Endothelial cell of umbilical vein (primary cell): ENCODE measurements at places on chromosomes 5 and 9. TPM values are rescaled to one million over a fixed set of nuclear protein-coding genes. Genes with fewer than 3 reads are reported as not detected.
A peak's percentile ranks its signal among the peaks of the same experiment; 100 is the strongest.

- no peak overlapping the region for H3K27ac ChIP-seq
- no peaks in the 10 kb centered on the region for H3K27me3 ChIP-seq
- H3K36me3 ChIP-seq, result no peaks in the 10 kb centered on the region
- H3K4me3 ChIP-seq, result no peak overlapping the region
Observed at GRCh38 chr5:111963555-111963954, 206.6 kb upstream of the NREP start.

GRCh38 chr9:137136261-137136880, 2.6 kb upstream of the GRIN1 start:
- no peaks in the 10 kb centered on the region for H3K4me1 ChIP-seq
- H3K27me3 ChIP-seq, result peaks cover 35% of the 10 kb centered on the region
- H3K36me3 ChIP-seq, result no peaks in the 10 kb centered on the region
- no peak overlapping the region for H3K4me3 ChIP-seq

CCNI2 gene
- polyA plus RNA-seq, result 0.13 and 0.25 TPM in 2 replicates

- H3K27me3 ChIP-seq, result no peaks in the 10 kb centered on the region
- no peak overlapping the region for H3K27ac ChIP-seq
- no peaks in the 10 kb centered on the region for H3K36me3 ChIP-seq
- DNase-seq, result peak; percentile 8
- H3K4me3 ChIP-seq, result no peak overlapping the region
- no peaks in the 10 kb centered on the region for H3K4me1 ChIP-seq
Observed at GRCh38 chr5:106759581-106759980, 911.2 kb downstream of the EFNA5 start.

FOXD1 gene
- 0.06 TPM in 1 of 2 replicates, not detected in the other for polyA plus RNA-seq

GRCh38 chr5:35331956-35332950, 102.0 kb upstream of the PRLR start:
- no peaks in the 10 kb centered on the region for H3K4me1 ChIP-seq
- DNase-seq, result no peak
- no peak overlapping the region for H3K4me3 ChIP-seq

GRCh38 chr5:123119334-123119986, 30.4 kb downstream of the PRDM6 start:
- DNase-seq, result no peak
- peaks cover 13% of the 10 kb centered on the region for H3K27me3 ChIP-seq
- no peaks in the 10 kb centered on the region for H3K4me1 ChIP-seq

DNA sequence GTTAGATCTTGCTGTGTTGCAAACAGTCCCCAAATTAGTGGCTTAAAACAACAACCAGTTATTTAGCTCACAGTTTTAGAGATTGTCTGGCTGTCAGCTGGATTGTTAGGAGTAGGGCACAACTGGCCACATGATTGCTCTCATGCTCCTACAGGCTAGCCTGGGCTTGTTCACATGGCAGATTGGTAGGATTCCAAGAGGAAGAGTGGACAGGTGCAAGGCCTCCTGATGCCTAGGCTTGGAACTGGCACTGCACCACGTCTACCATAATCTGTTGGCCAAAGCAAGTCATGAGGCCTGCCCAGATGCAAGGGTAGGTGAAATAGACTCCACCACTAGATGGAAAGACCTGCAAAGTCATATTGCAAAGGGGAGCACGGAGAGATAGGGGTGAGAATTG, 76.4 kb downstream of the ACER2 start:
- no peaks in the 10 kb centered on the region for H3K4me1 ChIP-seq
- peaks cover 7% of the 10 kb centered on the region for H3K27me3 ChIP-seq
- no peak for DNase-seq
- H3K36me3 ChIP-seq, result no peaks in the 10 kb centered on the region
- H3K27ac ChIP-seq, result no peak overlapping the region

- no peak overlapping the region for H3K27ac ChIP-seq
- no peaks in the 10 kb centered on the region for H3K27me3 ChIP-seq
- DNase-seq, result no peak
Observed at GRCh38 chr5:91357012-91357634, 26.0 kb downstream of the ARRDC3 start.

HAPLN1 gene
- 0.04 and 0.14 TPM in 2 replicates for polyA plus RNA-seq

GRCh38 chr9:89802781-89803355, 198.1 kb downstream of the GADD45G start:
- H3K4me3 ChIP-seq, result no peak overlapping the region
- no peak for DNase-seq
- H3K27ac ChIP-seq, result no peak overlapping the region
- H3K36me3 ChIP-seq, result no peaks in the 10 kb centered on the region
- no peaks in the 10 kb centered on the region for H3K27me3 ChIP-seq

- H3K36me3 ChIP-seq, result no peaks in the 10 kb centered on the region
- peaks cover 7% of the 10 kb centered on the region for H3K4me1 ChIP-seq
- DNase-seq, result peak; percentile 80
- no peak overlapping the region for H3K27ac ChIP-seq
- no peaks in the 10 kb centered on the region for H3K27me3 ChIP-seq
Observed at GRCh38 chr5:124438903-124439281, 307.5 kb downstream of the ZNF608 start.

FAM221B gene
- not detected in 2 replicates for polyA plus RNA-seq

- no peak for DNase-seq
- no peaks in the 10 kb centered on the region for H3K4me1 ChIP-seq
- H3K36me3 ChIP-seq, result no peaks in the 10 kb centered on the region
- no peak overlapping the region for H3K4me3 ChIP-seq
Observed at GRCh38 chr9:11269036-11269435, 656.2 kb upstream of the PTPRD start.

DNA sequence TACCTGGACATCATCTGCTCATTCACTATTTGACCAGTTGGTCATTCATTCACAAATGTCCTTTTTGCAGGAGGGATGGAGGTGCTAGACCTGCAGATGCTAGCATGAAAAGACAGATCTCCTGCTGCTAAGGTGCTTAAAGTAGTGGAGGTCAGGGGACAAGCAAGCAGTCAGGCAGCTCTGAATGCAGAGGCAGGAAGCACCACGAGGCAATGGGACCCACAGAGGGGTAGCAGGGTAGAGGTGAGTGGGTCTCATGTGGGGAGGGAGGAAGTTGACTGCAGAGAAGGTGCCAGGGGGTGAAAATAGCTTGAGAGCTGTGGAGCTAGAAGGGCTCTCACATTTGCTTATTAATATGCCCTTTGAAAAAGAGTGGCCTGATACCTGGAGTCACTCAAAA, 25.2 kb downstream of the FXN start:
- H3K4me1 ChIP-seq, result peaks cover 3% of the 10 kb centered on the region
- no peak overlapping the region for H3K4me3 ChIP-seq
- peaks cover 4% of the 10 kb centered on the region for H3K36me3 ChIP-seq
- H3K27ac ChIP-seq, result no peak overlapping the region

FAT2 gene
- not detected in 2 replicates for polyA plus RNA-seq

CCL27 gene
- polyA plus RNA-seq, result not detected in 2 replicates

- no peak for DNase-seq
- H3K36me3 ChIP-seq, result no peaks in the 10 kb centered on the region
- H3K4me3 ChIP-seq, result no peak overlapping the region
- peaks cover 1% of the 10 kb centered on the region for H3K27me3 ChIP-seq
- H3K4me1 ChIP-seq, result no peaks in the 10 kb centered on the region
Observed at GRCh38 chr5:1366514-1366913, 21.6 kb upstream of the CLPTM1L start.
